Activated gamma-delta T cell treated with Interleukin-2 at 50 U/mL for 16 hours (primary cell): ENCODE measurements at places on chromosomes 2 and 18.

DNA sequence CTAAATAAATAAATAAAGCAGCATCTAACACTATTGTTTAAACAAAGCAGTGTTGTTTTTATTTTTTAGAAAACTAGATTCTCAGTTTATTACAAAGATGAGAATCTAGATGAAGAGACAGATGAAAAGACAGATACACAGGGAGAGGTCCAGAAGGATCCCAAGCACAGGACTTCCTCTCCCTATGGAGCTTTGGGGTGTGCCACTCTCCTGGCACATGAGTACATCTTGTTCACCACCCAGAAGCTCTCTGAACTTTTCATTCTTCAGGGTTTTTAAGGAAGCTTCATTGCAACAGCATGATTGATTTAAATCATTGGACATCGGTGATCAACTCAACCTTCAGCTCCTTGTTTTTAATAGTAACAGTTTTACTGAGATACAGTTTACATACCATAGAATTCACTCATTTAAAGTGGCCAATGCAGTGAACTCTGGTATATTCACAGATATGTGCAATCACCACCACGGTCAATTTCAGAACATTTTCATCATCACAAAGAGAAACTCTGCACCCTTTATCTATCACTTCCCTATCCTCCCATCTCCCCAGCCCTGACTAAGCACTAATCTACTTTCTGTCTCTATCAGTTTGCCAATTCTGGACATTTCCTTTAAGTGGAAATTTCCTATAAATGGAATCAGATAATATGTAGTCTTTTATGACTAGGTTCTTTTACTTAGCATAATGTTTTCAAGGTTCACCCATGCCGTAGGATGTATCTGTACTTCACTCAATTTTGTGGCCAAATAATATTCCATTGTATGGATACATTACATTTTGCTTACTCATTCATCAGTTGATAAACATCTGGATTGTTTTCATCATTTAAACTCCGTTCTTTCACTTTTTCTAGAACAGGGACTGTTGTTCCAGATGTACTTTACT is 62.3 kb upstream of the ZFP36L2 start:
- no peak for DNase-seq

DNA sequence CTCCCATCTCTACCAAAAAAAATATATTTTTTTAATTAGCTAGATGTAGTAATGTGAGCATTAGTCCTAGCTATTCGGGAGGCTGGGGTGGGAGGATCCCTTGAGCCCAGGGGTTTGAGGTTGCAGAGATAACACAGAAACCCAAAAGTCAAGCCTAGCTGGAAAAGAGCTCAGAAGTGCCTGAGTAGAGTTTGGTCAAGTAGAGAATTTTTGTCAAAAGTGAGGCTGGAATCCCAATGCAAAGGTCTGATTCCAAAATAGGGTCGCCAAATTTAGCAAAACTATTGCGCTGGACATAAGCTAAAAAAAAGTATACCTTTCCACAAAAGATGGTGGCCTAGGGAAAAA is 15.5 kb upstream of the MSH6 start:
- no peak for DNase-seq

GRCh38 chr2:136443661-136444060 is 321.7 kb upstream of the THSD7B start:
- DNase-seq, result no peak

DNA sequence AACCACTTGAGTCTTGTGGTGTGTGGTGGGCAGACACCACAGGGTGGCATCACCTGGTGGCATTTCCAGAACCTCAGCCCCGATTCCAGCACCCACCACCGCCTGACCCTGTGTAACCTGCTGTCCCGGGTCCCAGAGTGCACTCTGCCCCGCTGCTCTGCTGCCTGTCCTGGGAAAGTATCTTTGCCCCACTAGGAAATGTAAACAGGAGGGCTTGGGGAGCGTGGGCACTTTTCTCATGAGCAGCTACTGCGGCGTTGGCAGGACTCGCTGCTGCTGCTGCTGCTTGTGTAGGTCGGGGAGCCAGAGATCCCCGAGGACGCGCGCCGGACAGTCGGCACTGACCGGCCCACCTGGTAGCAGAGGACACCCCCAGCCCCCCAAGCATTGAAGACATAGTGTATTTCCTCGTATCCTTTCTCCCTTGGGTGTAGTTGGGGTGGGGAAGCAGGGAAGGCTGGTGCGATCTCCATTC is 13.4 kb downstream of the DTYMK start:
- no peak for DNase-seq

- DNase-seq, result no peak
Measured at GRCh38 chr2:132460781-132461180, 44.2 kb downstream of the GPR39 start.

DNA sequence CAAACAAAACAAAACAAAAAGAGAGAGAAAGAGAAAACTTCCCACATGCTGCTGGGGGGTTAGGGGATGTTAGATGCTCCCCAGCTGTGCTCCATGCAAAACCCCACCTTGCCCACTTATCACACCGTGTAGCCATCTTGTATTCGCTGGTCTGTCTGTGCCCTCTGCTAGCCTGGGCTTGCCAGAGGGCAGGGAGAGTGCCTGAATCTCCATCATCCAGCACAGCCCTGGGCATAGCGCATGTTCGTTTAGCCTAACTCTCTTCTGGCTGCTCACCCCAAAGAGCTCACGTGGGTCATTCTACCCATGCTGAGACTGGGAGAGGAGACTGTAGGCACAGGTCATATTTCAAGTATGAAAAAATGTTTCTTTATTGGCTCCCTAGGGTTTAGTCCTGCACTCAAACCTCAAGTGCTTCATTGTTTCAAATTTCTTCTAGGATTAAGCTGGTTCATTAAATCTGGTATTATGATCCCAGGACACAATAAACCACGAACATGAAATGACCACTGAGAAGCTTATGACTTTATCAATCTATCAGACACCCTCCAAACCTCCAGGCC is 100.5 kb downstream of the KCNF1 start:
- DNase-seq, result no peak

DNA sequence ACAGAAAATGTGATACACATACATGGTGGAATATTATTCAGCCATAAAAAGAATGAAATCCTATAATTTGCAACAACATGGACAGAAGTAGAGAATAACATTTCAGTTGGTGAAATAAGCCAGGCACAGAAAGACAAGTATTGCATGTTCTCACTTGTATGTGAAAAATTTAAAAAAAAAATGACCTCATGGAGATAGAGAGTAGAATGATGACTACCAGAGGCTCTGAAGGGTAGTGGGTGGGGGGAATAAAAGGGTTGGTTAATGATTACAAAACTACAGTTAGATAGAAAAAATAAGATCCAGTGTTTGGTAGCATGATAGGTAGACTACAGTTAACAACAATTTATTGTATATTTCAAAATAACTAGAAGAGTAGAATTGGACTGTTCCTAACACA is 24.5 kb downstream of the PRKD3 start:
- no peak for DNase-seq

- no peak for DNase-seq
Measured at GRCh38 chr2:162084536-162084935, 10.5 kb upstream of the DPP4 start.

GRCh38 chr2:28610583-28611201 is 114.8 kb downstream of the PLB1 start:
- no peak for DNase-seq
